Aortic smooth muscle cell (primary cell): ENCODE measurements at places on chromosomes 4 and X. TPM values are rescaled to one million over a fixed set of nuclear protein-coding genes. Genes with fewer than 3 reads are reported as not detected.

The CXXC4 gene
- total RNA-seq = not detected in 2 replicates

The ATOH1 gene
- not detected in 2 replicates for total RNA-seq

The DCAF12L2 gene
- total RNA-seq = not detected in 2 replicates

The TSPAN6 gene
- total RNA-seq = 16.8 and 17.3 TPM in 2 replicates

The MXRA5 gene
- 0.12 and 0.13 TPM in 2 replicates for total RNA-seq

The IGSF1 gene
- total RNA-seq = 1.1 and 1.7 TPM in 2 replicates

The WNK3 gene
- total RNA-seq = 0.12 and 0.26 TPM in 2 replicates

The SH3BP2 gene
- 7.1 and 9.1 TPM in 2 replicates for total RNA-seq

The LARP1B gene
- total RNA-seq = 20.9 and 21.4 TPM in 2 replicates

The AKAP14 gene
- not detected in 2 replicates for total RNA-seq

The NHSL2 gene
- 2.2 and 9.1 TPM in 2 replicates for total RNA-seq

The DGKK gene
- total RNA-seq = not detected in 2 replicates

The RAB9A gene
- total RNA-seq = 22.6 and 28.7 TPM in 2 replicates

The RIPPLY1 gene
- total RNA-seq = not detected in 2 replicates

The OGT gene
- 62.1 and 82.0 TPM in 2 replicates for total RNA-seq

The LUZP4 gene
- total RNA-seq = not detected in 2 replicates

The NRK gene
- total RNA-seq = 0.13 and 1.2 TPM in 2 replicates

The ZRSR2 gene
- total RNA-seq = 4.4 and 4.8 TPM in 2 replicates

The SMIM14 gene
- total RNA-seq = 85.2 and 104 TPM in 2 replicates

The KLHL2 gene
- 24.4 and 33.8 TPM in 2 replicates for total RNA-seq

The NMU gene
- total RNA-seq = not detected in 2 replicates

The ZCCHC12 gene
- total RNA-seq = not detected in 2 replicates

The HELQ gene
- total RNA-seq = 17.9 and 18.0 TPM in 2 replicates

The SRPK3 gene
- total RNA-seq = 0.26 and 0.56 TPM in 2 replicates

The PDCL2 gene
- not detected in 2 replicates for total RNA-seq

The CACNA1F gene
- not detected in 2 replicates for total RNA-seq

The PJA1 gene
- total RNA-seq = 21.9 and 23.9 TPM in 2 replicates

The PFKFB1 gene
- total RNA-seq = 0.19 TPM in 1 of 2 replicates, not detected in the other

The COL4A5 gene
- 53.1 and 70.9 TPM in 2 replicates for total RNA-seq

The OCRL gene
- total RNA-seq = 19.6 and 21.1 TPM in 2 replicates

The ADH1B gene
- total RNA-seq = 3,268 and 4,233 TPM in 2 replicates

The XAGE2 gene
- not detected in 2 replicates for total RNA-seq

The SMIM10 gene
- 6.8 and 9.2 TPM in 2 replicates for total RNA-seq

The HGFAC gene
- total RNA-seq = not detected in 2 replicates

The DIPK2B gene
- 0.50 and 0.53 TPM in 2 replicates for total RNA-seq

The CXCR3 gene
- total RNA-seq = not detected in 2 replicates

The CT45A10 gene
- total RNA-seq = not detected in 2 replicates

The PNCK gene
- total RNA-seq = under 0.01 and 0.06 TPM in 2 replicates
